NCI-H1436 treated with DMSO at 0.1 percent for 48 hours (cell line): ENCODE measurements at places on chromosomes 2 and 18.

DNA sequence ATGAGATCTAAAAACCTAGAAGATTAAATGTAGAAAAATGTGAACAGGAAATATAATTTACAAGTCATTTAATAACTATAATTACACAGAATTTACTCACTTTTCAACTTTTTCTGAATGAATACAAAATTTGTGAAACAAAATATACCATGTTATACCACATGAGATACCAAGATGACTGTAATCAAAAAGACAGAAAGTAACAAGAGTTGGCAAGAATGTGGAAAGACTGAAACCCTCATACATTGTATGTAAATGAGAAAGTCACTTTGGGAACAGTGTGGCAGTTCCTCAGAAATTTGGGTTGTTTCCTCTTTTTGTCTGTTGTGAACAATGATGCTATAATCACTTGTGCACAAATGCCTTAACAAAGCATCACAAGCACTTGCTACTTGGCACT lies 145.4 kb upstream of the ZNF804A start:
- no peak for DNase-seq

DNA sequence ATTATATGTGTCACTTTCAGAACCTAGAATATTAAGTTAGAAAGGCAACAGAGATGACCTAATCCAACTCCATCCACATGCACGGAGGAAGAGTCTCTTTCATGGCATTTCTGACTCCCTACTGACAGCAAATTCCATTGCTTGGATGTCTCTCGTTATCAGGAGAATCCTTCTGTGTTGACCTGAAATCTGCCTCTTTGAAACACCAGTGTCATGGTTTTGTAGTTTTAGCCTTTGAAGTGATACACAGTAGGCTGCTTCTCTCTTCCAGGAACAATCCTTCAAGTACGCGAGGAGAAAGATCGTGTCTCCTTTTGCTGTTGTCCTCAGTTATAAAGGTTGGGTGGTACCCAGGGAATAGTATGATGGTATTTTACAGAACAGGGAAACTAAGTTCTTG lies 201.9 kb upstream of the RASGRP3 start:
- DNase-seq = no peak

DNA sequence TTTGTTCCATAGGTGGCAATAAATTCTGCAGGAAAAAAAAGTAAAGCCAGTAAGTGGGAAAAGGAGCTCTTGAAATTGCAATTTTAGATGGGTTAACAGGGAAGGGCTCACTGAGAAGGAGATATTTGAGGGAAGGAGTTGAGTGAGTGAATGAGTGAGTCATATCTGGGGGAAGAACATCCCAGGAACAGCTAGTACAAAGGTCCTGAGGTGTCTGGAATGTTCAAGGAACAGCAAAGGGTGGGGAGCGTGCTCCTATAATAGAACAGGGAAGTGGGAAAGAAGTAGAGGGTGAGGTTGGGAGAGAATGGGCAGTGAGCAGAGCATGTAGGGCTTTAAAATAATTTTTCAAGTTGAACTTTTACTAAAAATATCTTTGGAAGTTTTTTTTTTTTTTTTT lies 68.0 kb upstream of the PSME4 start:
- no peak for DNase-seq

DNA sequence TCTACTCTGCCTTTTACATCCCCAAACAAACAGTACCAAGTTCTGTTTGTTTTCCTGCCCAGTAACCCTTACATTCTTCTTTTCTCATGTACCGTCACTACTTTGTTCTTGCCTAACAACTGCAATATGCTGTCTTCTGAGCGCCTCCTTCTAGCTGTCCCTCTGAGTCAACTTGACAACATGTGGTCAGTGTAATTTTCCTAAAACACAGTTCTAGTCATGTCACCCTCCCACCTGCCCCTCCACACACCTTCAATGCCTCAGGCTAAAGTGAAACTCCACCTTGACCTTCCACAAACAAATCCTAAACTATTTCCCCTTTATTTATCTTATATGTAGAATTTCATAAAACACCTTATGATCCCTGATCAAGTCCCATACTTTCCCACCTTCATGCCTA lies 124.6 kb upstream of the CD302 start:
- DNase-seq = no peak

- no peak for DNase-seq
Observed at GRCh38 chr2:55547001-55547400, 27.5 kb downstream of the CFAP36 start.

DNA sequence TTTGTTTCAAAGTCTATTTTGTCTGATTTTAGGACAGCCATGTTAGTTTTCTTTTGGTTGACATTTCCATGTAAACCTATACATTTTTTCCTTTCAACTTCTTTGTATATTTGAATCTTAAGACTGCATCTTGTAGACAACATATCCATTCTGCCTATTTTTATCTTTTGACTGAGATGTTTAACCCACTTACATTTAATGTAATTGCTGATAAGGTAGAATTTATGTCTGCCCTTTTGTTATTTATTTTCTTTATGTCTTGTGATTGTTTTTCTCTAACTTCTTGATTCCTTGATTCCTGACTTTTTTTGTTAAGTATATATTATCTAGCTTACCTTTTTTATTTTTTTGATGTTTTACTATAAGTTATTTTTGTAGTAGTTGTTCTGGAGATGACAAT lies 542.5 kb downstream of the SUCLG1 start:
- no peak for DNase-seq

GRCh38 chr2:43898134-43898837 lies 59.5 kb downstream of the ABCG8 start:
- DNase-seq = no peak

DNA sequence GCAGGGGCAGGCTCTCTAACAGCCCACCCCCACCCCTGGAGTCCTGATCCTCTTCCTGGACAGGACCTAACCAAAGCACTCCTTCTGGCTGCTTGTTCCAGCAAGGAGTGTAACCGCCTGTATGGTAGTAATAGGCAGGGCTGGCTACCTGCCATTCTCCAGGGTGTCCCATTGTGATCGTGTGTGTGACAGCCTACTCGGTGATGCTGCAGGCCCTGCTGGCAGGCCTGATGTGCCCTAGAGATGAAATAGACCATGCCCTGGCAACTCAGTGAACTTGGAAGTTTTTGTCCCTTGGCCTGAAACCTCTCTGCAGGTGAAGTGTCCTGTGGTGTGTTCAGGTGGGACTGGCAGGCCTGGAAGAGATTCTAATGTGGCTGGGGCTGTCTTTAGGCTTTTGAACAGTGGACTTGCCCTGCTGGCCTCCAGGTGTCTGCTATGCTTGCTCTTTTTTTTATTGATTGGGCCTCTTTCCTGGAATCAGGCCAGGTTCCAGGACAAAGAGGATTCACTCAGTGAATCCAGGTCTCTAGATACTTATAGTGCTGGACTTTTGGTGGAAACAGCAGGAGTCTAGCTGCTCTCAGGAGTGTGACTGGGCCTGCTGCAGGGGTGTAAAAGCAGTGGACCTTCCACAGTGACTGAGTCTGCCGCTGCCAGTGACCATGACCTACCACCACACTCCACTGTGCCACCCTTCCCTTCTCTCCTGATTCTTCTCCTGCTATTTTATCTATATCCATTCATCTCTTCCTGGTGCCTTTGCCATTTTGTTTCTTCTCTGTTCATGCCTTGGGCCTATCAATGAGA lies 132.1 kb downstream of the CTIF start:
- no peak for DNase-seq

DNA sequence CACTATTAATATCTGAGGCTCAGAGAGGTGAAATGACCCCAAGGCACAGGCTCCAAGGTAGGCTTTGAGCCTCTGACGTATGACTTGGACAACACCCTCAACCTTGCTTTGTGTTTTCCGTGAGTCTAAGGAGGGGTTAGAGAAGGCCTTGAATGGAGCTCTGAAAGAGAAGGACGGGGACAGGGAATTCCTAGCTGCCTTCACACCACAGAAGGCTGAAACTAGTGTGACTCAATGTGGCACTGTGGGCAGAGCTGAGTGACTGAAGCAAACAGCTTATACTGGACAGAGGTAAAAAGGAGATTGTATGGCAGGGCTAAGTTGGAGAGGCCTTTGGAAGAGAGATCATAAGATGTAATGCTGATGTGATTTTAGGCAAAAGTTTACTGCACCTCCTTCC lies 3.5 kb upstream of the NCK2 start:
- no peak for DNase-seq

DNA sequence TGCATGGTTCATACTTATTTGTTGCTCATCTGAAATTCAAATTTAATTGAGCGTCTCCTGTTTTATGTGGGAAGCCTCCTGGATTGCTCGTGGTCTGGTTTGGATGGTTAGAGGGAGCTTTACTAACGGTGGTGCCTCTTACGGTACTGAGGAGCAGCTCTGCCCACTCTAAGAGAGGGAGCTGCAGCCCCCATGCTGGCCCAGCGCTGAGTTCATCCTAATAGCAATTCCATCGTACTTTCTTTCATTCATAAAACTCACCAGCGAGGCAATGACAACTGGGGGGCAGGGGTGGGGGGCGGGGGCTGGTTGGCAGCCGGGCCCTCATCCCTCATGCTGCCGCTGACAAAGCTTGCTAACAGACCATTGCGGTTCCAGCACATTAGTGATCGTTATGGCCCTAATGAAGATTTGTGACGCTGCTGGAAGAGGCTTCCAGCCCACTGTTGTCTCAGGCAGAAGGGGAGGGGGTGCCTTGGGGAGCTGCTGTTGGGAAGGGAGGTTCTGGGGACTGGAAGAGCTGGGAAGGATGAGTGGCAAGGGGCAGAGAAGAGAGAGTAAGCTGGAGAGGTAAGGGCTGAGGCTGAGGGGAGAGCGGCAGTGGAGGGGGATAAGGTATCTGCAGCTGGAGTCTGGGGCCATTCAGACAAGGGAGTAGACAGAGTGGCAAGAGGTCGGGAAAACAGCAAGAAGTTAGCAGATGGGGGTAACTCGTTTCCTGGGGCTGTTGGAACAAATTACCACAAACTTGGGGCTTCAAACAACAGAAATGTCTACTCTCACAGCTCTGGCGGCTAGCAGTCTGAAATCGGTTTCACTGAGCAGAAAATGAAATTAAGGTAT lies 238.1 kb downstream of the LPIN1 start:
- DNase-seq = no peak

DNA sequence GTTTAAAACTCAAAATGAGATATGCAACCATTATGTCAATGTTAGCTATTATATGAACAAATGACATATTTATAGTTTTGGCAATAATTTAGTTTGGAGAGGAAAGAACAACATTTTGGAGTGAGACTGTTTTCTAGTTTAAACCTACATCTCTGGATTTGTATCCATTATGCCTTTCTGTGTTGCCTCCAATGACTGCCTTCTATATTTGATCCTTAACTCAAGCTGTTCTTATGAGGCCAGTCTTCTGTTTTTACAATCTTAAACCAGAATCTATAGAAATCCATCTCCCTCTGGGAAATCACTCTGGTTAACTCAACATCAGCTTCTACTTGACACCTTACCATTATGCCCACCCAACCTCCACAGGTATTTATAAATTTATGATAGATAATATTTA lies 67.5 kb downstream of the ZNF385B start:
- no peak for DNase-seq

GRCh38 chr2:219436491-219436890 lies 1.8 kb downstream of the SPEG start:
- no peak for DNase-seq

DNA sequence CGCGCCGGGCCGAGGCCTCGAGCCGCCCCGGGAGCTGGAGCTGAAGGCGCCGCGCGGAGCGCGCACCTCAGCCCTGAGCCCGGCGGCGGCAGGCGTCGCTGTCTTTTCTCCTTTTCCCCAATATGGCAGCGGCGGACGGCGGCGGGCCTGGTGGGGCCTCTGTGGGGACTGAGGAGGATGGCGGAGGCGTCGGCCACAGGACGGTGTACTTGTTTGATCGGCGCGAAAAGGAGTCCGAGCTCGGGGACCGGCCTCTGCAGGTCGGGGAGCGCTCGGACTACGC lies 369 bp downstream of the SMCHD1 start:
- no peak for DNase-seq

GRCh38 chr18:58288921-58289797 lies 245.1 kb downstream of the NEDD4L start:
- DNase-seq = no peak

DNA sequence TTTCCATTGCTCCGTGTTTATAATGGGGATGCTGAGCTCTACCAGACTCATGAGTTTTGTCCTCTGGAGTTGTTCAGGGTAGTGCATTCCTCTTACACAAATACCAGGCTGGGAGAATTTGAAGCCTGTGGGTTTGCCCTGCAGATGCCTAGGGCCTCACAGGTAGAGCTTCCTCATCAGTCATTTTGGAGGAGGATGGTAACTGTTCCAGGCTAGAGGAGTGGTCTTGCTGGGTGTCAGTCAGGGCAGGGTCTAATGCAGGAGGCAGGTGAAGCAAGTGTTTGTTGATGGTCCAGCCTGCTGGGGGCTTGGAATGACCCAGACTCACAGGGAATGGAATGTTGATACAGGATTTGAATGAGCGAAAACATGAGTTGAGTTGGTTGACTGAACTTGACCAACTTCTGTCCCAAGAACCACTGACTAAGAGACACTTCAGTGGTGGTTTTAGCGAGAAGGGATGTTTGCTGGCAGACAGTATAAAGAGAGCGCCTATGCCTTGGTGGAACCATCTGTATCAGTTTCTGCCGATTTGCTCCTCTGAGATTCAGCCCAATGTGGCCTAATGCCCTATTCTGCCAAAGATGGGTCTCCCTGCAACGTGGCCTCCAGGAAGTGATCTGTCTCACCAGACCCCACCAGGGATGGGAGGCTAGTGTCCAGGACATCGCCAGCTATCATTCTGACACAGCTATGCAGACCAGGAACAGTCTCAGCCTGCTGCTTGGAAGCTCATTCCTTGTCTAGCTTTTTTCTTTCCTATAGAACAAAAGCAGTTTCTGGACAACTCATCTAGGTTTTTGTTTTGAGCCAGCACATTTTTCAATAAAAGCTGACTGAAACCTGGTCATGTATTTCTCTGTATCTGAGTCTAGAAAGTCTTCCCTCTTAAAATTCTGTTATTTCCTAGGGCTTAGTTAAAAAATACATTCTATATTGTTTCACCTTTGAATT lies 9.3 kb downstream of the IL1R2 start:
- DNase-seq = no peak

GRCh38 chr18:38900031-38900430 lies 1334.4 kb upstream of the CELF4 start:
- no peak for DNase-seq

- DNase-seq = no peak
Observed at GRCh38 chr2:44358503-44358902, 2.8 kb downstream of the PREPL start.

DNA sequence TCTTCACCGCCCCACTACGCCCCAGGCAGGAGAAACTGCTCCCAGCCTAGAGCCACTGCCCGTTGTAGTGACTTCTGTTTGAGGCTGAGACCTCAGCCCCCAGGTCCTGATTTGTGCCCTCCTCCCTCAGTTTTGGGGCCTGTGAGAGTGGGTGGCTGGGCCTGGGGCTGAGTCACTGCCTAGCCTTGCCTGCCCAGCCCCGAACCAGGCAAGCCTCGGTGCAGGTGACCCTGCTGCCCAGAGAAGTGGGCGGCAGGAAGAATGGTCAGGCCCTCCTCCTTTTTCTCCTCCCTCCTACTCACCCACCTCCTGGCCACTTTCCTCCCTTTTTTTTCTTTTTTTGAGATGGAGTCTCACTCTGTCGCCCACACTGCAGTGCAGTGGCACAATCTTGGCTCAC lies 66.6 kb downstream of the ZFP36L2 start:
- DNase-seq = no peak

GRCh38 chr2:236366049-236366387 lies 101.8 kb upstream of the ASB18 start:
- DNase-seq = no peak
